Fibroblast of villous mesenchyme (primary cell): ENCODE measurements at places on chromosomes 1 and 21.

DNA sequence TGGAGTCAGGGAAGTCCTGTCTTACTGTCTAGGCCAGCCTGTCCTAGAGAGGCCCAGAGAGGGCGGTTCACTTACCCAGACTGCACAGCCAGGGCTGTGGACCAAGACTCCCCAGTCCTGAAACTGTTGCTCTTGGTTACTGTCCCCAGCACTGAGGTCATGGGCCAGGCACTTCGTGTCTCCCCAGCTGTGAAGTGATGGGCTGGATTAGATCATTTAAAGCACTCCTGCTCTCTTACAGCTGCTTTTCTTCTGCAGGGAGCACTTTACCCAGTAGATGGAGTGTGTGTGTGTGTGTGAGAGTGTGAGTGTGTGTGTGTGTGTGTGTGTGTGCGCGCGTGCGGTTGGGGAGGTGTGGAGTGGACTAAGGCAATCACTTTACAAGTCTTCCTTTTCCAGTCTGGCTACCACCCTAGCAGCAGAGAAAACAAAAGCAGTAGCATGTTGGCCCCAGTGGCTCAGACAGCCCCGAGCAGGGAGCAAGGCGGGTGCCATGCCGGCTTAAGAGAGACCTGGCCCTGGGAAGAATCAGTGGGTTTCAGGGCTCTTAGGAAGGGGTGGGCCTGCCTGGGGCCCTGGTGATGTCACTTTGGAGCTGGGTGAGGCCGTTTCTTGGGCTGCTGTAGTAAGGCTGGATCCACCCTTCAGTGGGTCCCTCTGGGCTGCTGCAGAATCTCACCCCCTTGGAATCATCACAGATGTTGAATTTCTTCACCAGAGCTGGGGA, 2.4 kb downstream of the SPSB1 start:
- peak; percentile 85 for DNase-seq

DNA sequence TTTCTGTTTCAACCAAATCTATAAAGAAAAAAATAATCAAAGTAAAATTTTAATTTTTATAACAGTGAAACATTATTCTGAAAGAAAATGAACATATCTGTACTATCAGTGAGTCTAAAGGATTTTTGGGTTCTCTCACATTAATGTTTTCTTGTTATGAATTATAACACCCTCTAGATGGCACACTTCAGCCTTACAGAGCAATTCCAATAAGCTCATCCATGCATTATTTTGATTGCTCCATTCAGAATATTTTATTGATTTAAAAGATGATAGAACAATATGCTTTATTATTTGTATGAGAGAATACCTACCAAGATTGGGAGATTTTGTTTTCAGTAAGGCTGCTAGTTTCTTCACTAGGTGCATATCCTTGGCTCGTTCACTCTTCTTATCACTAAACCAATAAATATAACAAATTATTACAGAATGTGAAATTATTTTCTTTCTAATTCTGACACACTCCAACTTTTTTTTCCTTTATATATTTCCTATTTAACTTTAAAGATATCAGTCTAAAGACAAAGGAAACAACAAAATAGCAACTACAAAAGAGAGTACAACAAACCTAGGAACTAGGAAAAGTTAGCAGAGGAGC, 82.4 kb downstream of the RAB3GAP2 start:
- peak; percentile 40 for DNase-seq

GRCh38 chr1:51788938-51789337, 89.6 kb downstream of the NRDC start:
- no peak for DNase-seq

GRCh38 chr1:155158991-155159390, 14.1 kb downstream of the KRTCAP2 start:
- DNase-seq, result no peak

DNA sequence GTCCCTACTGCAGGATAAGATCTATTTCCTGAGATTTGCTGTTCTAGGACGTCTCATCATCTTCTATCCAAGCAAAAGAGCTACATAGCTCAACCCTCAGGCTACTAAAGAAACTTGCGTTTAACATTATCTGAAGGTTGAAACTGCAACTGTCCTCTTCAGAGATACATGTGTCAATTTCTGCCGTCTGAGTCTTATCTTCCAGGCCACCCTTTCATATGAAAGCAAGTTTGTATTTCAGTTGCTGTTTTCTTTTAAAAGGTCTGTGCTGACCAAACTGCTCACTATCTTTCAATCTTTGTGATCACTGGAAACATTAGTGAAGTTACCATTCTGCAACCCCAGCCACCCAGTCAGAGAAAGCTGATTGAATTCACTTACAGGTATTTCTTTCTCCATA, 108.6 kb upstream of the RAB3GAP2 start:
- no peak for DNase-seq

- DNase-seq, result peak; percentile 19
Observed at GRCh38 chr1:20634594-20635084, 1.4 kb downstream of the PINK1 start.

DNA sequence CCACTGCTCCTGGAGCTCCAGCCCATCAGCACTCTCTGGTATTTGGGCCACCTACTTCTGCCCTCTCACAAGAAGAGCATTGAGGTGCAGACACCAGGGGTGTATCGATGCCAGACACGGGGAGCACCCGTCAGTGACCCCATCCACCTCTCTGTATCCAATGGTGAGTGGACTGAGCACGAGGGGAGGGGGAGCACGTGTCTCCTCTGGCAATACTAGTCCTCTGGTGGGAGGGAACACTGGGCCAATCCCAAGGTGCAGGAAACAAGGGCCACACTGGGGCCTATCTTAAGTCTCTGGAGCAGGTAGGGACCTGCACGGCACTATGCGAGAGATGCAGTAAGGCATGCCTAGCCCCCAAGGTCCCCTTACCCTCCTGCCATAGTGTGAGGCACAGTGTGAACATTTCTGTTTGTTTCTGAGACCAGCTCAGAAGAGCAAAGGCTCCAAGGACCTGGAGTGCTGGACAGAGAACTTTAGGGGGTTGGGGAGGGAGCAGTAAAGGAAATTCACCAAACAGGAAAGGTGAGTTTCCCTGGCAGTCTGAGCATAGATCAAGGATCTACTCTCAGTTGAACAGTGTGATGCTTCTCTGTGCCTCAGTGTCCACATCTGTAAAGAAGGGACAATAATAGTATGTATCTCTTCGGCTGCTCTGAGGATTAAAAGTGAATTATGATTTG, 2.3 kb downstream of the FCRLB start:
- DNase-seq, result no peak

DNA sequence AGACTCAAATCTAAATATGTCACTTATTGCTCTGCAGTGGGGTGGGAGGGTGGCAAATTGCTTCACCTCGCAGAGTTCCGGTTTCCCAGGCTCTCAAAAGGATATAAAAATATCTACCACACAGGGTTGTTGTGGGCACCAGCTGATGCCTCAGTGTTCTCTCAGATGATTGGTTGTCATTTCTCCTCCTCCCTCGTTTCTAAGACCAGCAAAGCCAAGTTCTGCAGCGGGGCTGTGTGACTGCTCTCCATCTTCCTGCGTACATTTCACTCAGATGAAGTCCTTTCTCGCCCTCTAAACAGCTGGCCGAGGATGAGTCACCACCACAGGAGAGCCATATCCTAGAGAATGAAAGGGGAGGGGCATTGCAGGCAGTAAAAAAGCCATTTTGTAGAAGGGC, 35.0 kb upstream of the VWA5B1 start:
- peak; percentile 60 for DNase-seq

GRCh38 chr21:42114646-42115045, 43.5 kb downstream of the UMODL1 start:
- no peak for DNase-seq

DNA sequence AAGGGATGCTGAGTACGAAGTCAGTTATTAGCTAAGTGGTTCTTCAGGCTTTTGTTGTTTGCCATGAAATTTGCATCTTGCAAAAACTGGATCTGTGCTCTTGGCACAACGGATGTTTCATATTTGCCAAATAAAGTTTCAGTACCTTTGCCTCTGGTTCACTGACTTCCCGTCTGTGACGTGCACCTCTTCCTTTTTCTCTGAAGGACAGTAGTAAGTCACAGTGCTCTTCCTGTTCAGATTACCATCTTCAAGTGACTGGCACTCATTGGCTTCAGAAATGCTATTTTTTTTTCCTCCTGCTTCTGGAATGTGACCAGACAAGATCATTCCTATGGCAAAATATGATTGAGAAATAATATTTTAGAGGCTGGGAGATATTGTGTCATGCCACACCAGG, 75.9 kb upstream of the GREM2 start:
- no peak for DNase-seq

- DNase-seq, result peak; percentile 65
Observed at GRCh38 chr1:14924455-14925331, 228.9 kb upstream of the TMEM51 start.

DNA sequence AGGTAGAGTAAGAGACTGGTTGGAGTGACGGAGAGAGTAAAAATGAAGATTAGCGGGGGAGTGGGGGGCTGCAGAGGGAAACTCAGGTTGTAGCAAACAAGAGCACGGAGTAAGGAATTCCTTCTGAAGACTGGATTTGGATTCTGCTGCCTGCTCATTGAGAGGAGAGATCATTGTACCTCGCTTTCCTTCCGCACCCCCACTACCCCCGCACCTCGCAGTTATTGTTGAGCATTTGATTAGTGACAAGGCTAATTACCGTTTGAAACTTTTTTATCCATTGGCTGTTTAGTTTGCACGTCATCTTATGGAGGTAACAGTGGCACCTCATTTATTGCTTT, 463 bp downstream of the PRPF3 start:
- no peak for DNase-seq

DNA sequence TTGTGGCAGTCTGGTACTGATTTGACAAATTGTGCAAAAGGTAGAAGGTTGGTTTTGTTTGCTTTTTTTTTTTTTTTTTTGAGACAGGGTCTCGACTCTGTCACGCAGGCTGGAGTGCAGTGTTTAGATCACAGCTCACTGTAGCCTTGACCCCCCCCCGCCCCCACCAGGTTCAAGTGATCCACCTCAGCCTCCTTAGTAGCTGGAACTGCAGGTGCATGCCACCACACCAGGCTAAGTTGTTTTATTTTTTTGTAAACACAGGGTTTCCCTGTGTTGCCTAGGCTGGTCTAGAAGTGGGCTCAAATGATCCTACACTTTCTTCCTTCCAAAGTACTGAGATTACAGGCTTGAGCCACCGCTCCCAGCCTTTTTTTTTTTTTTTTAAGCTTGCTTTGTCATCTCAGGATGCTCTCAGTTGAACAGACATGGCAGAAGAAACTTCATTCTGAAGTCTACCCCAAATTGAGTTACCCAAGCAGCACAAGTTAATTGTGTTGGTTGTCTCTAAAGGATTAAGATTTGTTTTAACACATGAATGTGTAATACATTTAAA, 8.2 kb downstream of the KDM1A start:
- DNase-seq, result no peak

GRCh38 chr1:60861961-60862567, 220.3 kb upstream of the NFIA start:
- DNase-seq, result no peak
